Hippocampal formation (tissue), 2 donors: ENCODE measurements at places on chromosomes 1 and 21.

GRCh38 chr1:91846007-91846638 is 39.8 kb downstream of the TGFBR3 start:
- no peak for DNase-seq

- DNase-seq, result no peak
These were observed 134.0 kb downstream of the KIF26B start for GRCh38 chr1:245288796-245289195.

DNA sequence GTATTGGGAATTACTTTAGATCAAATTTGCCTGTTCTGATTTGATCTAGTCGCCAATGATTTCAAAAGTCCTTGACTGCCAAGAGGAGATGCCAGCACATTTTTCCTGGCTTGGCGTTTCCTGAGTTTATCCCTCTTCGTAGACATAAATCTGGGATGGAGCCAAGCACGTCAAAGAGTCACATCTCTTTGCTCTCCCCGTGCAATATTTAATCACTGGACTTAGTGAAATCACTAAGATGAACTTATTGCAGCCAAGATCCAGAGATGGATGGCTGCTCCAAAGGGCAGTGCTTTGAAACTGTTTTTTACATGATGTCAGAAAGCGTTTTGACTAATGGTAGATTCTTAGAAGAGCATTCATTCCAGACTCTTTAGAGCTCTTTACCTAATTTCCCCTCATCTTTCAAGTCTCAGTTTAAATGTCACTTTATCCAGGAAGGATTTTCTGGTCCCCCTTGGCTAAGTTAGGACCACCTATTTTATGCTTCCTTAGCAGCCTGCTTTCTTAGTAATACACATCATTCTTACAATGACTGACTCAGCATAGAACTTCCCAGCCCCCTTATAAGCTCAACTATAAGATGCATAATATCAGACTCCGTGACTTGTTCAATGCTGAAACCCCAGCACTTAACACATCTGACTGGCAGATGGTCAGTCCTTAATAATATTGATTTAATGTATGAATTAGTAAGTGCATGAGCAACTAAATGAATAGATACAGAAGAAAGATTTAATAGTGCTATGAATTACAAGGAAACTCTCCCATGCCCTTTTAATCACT is 94.4 kb upstream of the GREM2 start:
- no peak for DNase-seq

DNA sequence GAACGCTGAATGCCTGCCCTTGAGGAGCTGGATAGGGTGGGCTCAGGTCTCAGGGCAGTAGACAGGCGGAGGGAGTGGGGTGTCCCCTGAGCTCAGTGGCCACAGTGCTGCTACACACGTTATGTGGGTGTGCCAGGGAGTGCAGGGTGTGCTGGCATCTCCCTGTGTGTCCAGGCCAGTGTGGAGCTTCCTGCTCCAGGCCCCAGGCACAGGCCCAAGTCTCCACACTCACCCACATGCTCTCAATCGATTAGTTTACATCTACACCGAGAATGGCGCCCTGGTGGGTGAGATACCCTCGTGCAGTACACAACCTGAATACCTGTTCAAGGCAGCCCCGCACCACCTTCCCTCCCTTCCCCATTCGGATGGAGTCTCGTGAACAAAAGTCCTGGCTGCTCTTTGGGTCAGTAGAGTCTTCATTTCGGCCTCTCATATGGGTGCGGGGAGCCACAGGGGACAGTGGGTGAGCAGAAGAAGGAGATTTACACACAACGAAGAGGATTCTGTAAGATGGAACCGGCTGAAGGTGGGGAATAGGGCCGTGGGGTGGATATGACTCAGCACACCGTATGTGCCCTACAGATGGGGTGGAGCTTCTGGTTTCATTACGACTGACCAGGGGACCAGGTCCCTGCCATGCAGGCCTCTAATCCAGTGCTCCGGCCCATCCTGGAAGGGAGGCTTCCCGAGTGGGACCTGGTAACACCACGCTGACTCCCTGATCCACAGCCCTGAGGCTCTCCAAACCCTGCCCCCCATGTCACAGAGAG is 93.3 kb downstream of the SPSB1 start:
- no peak for DNase-seq

GRCh38 chr1:19484798-19485361 is 459 bp downstream of the CAPZB start:
- no peak for DNase-seq

- DNase-seq, result no peak
These were observed 7.8 kb downstream of the SNAP47 start for GRCh38 chr1:227742738-227743715.

- no peak for DNase-seq
These were observed 92.5 kb upstream of the RGS4 start for GRCh38 chr1:162976628-162977027.

GRCh38 chr1:67791686-67792085 is 41.6 kb downstream of the GNG12 start:
- DNase-seq, result no peak

GRCh38 chr1:203101813-203102634 is 16.2 kb upstream of the MYOG start:
- DNase-seq, result no peak

- DNase-seq, result no peak
These were observed 59.1 kb upstream of the RRP15 start for GRCh38 chr1:218226005-218226404.

DNA sequence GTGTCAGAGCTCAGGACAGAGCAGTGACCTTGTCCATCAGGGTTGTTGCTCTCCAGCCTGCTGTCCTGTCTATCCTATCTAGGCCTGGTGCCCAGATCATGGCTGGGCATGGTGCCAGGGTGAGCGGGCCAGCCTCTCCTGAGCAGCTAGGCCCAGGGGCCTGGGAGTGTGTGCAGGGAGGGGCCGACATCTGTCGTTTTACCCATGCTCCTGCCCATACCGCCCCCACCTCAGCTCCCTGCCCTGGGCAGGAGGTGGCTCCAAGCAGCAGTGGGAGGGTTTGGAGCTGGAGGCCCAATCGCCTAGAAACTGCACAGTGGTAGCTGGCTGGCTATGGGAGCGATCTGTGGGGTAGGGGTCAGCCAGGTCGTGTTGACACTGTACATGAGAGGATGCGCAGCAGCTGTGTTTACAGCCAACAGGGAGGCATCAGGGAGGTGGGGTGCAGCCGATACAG is 6.5 kb downstream of the INSRR start:
- peak; percentile 29 for DNase-seq

DNA sequence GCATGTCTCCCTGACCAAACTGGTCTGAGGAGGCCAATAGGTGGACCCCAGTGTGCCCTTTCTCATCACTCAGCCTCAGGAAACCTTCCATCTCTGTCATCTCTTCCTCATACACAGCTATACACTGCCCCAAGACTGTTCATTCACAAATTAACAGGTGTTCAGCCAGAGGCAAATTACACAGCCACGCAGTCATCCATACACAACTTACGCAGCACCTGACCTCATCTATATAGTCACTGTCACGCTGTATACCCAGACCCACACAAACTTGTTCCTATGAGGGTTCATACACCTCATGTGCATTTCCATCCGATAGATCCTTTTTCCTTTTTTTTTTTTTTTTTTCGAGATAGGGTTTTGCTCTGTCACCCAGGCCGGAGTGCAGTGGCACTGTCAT is 12.4 kb downstream of the DLGAP3 start:
- no peak for DNase-seq

DNA sequence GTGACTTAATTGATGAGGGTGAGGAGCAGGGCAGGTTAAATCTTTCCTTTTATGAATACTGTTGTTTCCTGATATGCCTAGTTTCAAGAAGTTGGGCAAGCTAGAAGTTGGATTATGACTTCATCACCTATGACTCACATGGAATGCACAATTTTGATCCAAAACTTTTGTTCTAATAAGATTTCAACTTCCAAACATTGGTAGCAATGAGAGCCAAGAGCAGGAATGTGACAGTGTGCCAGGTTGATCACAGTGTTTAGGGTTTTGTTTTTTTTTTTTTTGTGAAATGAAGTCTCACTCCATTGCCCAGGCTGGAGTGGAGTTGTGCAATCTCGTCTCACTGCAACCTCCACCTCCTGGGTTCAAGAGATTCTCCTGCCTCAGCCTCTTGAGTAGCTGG is 349.4 kb downstream of the DUSP10 start:
- DNase-seq, result no peak

DNA sequence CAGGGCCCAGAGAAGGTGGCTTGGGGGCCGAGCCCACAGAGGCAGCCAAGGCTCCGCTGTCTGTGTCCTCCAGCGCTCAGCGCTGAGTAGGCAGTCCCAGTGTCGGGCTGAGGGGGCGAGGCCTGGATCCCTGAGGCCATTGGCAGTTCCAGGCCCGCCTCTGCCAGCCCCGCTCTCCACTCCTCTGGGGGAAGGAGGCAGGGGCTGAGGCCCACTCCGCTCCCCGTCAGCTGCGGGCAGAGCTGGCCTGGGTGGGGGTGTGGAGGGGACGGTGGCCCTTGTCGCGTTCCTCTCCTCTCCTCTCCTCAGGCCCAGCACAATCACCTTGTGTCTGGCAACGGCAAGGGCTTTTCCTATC is 132.8 kb downstream of the CASZ1 start:
- DNase-seq, result peak; percentile 21

DNA sequence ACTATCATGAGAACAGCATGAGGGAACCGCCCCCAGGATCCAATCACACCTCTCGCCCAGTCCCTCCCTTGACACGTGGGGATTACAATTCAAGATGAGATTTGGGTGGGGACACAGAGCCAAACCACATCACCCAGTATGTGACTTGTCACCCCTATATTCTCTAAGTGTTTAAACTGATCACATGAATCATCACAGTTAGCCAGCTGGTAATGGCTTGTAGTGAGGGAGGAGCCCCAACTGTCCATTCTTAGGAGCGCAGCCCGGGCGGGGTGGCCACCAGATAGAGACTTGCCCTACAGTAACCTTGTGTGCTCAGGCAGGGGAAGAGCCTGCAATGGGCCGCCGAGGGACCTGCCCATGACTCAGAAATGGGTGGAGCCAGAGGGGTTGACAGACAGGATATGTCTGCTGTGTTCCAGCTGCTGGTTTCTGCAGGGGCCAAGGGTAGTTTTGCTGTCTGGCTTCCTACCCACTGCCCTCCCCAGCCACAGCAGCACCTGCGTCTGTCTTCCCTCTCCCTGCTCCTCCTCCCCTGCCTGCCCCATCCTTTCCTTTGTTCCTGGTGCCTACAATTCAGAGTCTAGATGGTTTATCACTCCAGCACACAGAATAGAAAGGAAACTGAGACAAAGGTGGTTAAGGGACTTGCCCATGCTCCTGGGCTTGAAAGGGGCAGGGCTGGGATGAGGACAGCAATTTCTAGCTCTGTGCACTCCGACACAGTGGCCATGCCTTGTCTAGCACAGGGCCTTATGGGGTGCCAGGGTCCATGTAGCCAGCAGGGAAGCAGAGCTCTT is 9.2 kb downstream of the ABCG1 start:
- DNase-seq, result peak; percentile 54

GRCh38 chr1:15758953-15759661 is 512 bp downstream of the FBLIM1 start:
- no peak for DNase-seq

DNA sequence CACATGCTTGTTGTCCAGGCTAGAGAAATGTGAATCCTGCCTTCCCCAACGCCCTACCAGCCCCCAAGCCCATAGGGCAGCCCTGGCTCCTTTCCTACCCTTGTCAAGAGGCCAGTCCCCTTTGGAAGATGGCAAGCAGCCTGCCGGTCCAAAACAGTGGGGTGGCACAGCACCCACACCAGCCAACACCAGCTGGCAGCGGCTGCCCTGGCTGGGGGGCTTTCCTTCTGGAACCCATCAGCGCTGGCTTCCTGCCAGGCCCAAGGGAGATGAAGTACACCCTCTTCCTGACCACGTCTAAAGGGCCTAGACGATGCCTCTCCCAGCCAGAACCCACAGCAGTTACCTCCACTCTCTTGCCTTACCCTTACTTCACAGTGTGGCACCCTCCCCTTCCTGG is 24.2 kb downstream of the KCNN3 start:
- DNase-seq, result peak; percentile 18

- no peak for DNase-seq
These were observed 1.8 kb upstream of the GJA4 start for GRCh38 chr1:34790985-34791384.

DNA sequence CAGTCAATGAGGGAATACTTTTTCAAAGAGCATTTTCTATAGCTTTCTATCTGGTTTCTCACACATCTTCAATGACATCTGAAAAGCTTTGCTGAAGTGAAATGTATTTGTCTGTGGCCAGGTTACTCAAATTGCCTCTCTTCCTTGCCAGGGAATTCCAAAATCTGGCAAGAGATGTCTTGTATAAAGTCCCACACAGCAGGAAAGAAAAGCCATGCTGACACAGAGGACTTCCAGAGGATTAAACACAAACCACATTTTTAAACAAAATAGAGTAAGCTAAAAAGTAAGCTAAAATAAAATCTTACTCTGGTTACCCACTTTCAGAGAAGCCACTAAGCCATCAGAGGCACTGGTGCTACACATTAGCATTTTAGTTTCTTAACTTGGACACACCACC is 93.1 kb upstream of the BCAR3 start:
- no peak for DNase-seq

- DNase-seq, result no peak
These were observed 49.3 kb downstream of the CDC42BPA start for GRCh38 chr1:227268943-227269342.

GRCh38 chr1:110607536-110608230 is 1.5 kb upstream of the KCNA2 start:
- DNase-seq, result peak; percentile 19

DNA sequence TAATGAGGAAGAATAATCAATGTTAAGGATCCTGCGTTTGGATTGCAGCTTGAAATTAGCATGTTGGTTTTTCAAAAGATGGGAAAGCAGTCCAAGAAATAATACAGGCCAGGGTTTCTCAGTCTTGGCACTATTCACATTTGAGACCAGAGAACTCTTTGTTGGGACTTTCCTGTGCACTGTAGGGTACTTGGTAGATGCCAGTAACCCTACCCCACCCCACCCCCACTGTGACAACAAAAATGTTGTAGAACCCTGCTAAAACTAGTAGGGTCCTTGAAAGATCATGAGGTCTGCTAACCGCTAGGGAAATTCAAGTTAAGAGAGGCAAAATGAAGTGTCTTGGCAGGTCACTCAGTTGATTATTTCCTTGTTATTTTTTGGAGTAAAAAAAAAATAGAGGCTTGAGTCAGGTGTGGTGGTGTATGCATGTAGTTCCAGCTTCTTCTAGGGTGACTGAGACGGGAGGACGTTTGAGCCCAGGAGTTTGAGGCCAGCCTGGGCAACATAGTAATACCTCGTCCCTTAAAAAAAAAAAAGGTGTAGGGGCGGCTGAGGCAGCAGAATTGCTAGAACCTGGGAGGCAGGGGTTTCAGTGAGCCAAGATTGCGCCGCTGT is 53.3 kb downstream of the SPEN start:
- DNase-seq, result no peak

GRCh38 chr1:12406211-12407021 is 176.6 kb downstream of the VPS13D start:
- DNase-seq, result no peak

- DNase-seq, result no peak
These were observed 42.8 kb upstream of the CACYBP start for GRCh38 chr1:174956976-174957375.
